CD4-positive, alpha-beta T cell treated with Interleukin-12 subunit alpha and Interleukin-12 subunit beta, for 1 hour (primary cell): ENCODE measurements at places on chromosomes 13 and 19.
A peak's percentile ranks its signal among the peaks of the same experiment; 100 is the strongest.

- no peak for DNase-seq
Observed at GRCh38 chr13:64369121-64369520, 2861.0 kb downstream of the PCDH9 start.

GRCh38 chr13:114061744-114062143 lies 70.7 kb downstream of the RASA3 start:
- DNase-seq: no peak

DNA sequence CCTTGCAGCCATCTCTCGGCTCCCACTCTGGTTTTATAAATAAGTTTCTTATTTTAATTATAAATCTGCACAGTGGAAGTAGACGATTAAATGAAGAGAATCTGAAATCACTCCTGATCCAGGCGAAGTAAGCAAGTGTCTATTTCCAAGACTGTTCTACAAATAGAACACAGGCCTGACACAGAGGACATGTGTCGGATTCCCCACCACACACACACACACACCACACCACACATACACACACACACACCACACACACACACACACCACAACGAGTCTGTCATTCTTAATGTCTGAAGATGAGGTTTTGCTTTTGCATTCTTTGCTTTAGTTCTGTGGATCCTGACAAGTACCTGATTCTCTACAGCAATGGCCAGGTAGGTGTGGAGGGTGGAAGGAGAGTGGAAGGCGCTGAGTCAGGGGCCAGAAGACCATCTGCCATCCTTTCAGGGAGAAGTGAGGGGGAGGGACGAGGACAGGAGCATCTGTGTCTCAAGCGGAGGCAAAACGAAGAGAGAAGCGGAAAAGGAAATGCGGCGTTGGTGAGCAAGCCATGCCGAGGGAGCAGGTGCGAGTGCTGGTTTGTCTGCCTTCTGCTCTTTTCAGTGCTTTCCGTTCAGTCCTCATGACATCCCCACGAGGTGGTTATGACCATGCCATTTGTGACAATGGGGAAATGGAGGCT lies 110.2 kb downstream of the TEX26 start:
- DNase-seq: no peak

- peak; percentile 90 for DNase-seq
Observed at GRCh38 chr19:14030997-14031718, 404 bp upstream of the IL27RA start.

- no peak for DNase-seq
Observed at GRCh38 chr19:56991912-56992311, 127.9 kb upstream of the USP29 start.

GRCh38 chr13:65592731-65593130 lies 1637.4 kb downstream of the PCDH9 start:
- DNase-seq: no peak

DNA sequence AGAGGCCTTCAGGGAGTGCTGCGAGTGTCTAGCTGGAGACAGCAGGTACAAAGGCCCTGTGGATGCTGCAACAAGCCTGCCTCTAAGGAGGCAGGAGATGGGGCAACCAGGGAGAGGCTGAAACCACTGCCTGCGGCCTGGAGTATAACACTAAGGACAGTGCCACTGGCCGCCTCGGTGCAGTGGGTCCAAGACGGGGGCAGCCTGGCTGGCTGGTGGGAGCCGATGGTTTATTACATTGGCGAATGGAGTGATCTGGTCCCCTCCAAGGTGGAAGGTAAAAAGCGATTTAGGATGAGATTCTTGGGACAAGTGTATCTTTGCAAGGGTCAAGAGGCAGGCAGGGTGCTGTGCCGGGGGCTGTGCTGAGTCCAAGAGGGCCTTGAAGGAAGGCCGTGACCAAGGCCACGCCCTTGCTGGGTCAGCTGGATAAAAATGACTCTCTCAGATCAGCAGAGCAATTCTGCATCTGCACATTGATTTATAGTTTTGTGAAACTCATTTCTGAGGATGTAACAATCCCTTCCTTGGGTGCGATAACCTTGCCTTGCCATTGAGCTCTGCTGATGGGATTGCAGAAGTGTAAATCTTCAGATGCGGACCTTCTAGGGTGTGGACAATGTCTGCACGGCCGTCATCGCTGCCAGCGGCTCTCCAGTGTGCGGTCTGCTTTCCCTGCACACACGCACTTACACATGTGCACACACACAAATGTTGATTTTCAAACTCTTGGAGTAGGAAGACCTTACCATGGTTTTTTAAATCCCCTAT lies 6.0 kb downstream of the TMEM255B start:
- no peak for DNase-seq

- DNase-seq: peak; percentile 40
Observed at GRCh38 chr19:11530432-11530831, 1.5 kb upstream of the ECSIT start.

DNA sequence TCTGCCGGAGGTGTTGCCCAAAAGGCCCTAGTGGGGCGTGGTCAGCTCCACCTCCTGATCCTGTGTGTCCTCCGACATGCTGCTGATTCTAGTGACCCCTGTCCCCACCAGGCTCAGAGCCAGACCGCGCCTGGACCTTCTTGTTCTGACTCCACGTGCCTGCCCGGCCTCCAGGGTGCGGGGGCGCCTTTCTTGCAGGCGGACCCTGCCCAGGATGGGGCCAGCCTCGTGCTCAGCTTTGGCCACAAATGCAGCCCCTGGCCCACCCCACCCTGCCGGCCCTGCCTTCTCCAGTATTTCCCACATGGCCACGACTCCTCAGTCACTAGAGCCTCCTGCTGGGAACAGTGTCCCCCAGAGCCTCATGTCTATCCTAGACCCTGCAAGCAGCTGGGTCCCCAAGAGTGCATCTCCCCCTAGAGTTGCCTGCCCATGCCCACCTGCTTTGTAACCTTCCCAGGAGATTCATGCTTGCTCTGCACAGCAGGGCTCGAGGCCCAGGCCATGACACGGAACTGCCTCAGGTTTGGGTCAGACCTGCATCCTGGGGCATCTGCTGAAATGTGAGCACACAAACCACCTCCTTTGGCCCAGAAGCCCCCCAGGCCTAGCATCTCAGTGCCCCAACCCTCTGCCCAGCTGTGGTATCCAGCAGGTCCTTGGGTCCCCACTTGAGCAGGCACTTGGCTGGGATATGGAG lies 27.0 kb downstream of the TMEM161A start:
- no peak for DNase-seq

DNA sequence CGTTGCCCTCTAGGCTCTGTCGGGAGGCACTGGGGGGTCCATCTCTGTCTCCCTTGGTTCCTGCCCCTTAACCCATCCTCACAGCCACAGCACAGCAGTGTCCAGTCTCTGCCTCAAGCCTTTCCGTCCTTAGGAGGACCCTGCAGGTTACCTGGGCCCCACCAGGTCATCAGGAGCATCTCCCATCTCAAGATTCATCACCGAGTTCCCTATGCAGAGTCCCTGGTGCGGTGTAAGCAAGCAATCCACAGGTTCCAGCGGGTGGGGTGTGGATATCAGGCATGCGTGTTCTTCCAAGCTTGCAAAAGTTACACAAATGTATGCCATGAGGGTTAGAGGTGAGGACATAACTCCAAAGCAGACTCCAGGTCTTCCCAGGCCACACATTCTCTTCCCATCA lies 20.9 kb upstream of the GAS6 start:
- DNase-seq: no peak

DNA sequence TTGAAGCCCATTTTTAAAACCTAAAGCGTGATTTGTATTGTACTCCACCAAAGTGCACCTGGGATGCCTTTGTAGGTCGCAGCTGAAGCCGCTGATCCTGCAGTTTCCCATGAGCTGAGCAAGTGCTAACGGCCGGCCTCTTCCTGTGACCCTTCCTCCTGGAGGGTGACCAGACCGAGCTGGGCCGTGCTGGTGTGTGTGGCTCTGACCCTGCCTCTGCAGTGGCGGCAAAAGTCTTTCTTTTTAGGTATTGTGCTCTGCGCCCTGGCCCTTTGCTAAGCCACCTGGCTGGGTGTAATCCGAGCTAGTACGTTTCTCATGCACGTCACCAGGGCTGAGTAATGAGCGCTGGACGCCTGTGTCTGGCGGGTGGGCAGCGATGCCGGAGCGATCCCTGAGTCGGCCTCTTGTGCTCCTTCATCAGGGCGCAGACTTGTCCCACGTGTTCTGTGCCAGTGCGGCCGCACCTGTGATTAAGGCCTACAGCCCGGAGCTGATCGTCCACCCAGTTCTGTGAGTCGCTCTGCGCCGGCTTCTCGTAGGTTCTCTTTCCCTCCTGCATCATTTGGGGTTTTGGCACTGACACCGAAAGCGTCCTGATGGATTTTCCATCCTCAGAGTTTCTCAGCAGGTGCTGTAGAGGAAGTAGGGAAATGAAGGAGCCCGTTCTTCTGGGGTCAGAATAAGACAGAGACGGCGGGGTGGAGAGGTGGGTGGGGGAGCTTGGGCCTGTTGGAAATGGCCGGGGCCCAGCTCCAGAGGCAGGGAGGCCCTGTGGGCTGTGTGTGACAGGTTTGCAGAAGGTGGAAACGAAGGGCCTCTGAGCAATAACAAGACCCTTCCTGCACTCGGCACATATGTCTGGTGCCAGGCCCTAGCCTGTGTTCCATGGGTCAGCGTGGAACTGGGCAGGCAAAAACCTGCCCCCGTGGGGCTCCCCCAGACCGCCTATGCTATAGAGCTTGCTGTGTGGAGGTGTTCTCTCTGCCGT lies 9.7 kb downstream of the NAXD start:
- no peak for DNase-seq

DNA sequence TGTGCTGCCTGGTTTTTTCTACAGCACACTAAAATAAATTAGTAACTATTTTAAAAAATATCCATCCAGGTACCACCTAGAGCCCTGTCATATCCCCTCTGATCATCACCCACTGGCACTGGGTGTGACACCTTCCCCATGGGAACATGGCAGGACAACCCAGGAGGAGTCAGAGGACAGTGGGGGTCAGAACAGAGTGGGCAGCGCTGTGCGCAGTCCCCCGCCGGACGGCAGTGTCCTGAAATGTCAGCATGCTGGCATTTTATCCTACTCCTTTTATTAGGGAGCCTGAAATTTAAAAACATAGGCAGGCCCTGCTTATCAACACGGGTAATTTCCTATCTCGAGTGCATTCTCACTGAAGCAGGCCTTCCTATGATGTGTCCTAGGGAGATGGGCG lies 42.1 kb upstream of the GAS6 start:
- DNase-seq: no peak

GRCh38 chr19:51784922-51785690 lies 9.9 kb upstream of the FPR3 start:
- peak; percentile 49 for DNase-seq

DNA sequence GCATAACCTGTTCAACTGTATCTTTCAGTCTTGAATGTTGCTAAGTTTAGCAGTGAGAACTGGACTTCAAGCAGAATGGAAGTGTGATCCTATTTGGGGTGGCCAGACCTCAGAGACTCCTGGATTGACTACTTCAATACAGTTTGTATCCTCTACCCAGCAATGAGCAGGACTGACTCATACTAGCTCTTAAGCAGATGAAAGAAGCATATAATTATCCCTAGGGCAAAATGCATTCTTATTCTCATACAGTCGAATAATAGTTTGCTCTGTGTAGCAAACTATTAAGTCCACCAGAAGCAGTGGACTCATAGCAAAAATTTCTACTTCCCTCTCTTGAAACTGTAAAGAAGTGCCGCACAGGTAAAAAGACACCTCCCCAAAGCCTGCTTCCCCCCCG lies 46.4 kb upstream of the FAM216B start:
- DNase-seq: no peak

- DNase-seq: no peak
Observed at GRCh38 chr19:41955521-41955920, 3.6 kb downstream of the RABAC1 start.

DNA sequence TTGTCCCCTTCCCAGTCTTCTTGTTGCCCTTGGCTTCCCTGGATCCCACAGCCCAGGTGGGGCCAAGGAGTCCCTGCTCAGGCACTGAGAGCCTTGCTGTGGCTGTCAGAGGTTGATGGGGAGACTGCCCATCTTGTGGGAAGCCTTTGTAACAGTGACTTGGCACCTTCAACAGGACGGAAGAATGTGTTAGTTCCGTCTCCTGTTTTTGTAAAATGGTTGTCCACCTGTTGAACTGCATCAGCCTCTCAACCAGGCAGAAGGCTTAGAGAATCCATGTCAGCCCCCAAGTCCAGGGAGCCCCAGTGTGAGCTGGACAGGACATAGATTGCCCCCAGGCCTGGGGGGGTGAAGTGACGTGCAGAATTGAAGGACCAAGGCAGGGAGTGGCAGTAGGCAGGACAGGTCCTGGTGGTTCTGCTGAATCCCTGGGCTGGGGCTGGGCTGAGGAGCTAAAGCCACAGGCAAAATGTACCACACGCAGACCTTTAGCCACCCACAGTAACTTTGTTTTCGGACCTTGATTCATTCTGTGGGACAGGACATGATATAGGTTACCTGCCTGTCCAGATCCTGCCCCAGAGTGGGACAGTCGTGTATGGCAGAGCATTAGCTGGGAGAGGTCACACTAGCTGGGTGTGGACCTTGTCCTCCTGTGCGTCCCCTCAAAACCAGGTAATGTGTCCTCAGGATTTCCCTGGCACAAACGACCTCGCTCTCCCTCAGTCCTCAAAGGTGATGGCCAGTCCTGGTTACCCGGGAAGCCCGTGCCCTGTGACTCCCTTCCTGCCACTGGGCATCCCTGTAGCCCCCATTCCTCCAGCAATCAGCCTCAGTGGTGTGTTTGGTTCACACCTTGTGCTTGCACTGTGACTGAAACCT lies 47.0 kb downstream of the GATAD2A start:
- DNase-seq: no peak

- no peak for DNase-seq
Observed at GRCh38 chr19:977058-977464, 7.1 kb upstream of the WDR18 start.

DNA sequence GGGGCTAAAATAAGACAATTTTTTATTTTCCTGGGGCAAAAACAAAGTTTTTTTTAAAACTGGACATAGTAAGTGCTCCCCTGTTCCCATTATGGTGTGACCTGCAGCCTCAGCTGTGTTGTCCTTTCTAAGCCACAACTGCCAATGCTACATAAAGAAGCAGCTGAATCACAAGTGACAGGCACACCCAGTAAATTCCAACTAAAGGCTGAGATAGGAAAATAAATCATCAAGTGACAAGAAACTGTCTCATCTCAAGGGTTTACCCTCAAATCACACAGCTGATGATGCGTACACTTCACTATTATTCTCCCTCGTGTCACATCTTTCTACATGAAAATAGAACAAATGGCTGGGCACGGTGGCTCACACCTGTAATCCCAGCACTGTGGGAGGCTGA lies 28.7 kb downstream of the STK24 start:
- no peak for DNase-seq

- peak; percentile 32 for DNase-seq
Observed at GRCh38 chr19:38513762-38514167, 80.3 kb downstream of the RYR1 start.

DNA sequence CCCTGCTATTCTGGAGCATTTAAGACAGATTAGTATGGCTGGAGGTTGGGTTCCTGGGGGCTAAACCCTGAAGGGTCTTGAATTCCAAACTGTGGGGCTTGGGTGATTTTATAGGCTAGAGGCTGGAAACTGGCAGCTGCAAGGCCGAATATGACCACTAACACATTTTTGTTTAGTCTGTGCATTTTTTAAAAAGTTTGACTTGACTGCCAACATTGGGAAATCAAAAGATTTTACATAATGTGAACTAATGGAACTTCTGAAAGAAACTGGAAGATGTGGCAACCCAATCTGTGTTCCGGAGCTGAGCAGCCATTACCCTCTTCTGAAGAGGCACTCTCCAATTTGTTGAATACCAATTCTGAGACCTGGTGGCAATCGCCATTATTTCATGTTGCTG lies 5.1 kb downstream of the ZNF784 start:
- no peak for DNase-seq

GRCh38 chr19:14004619-14005348 lies 1.3 kb downstream of the RFX1 start:
- DNase-seq: peak; percentile 22

- DNase-seq: no peak
Observed at GRCh38 chr13:51858433-51859247, 3.1 kb upstream of the CCDC70 start.

- DNase-seq: peak; percentile 94
Observed at GRCh38 chr19:35211545-35212230, 16.9 kb downstream of the FAM187B start.
